ENCODE measurements at places on chromosomes 1 and 21.

DNA sequence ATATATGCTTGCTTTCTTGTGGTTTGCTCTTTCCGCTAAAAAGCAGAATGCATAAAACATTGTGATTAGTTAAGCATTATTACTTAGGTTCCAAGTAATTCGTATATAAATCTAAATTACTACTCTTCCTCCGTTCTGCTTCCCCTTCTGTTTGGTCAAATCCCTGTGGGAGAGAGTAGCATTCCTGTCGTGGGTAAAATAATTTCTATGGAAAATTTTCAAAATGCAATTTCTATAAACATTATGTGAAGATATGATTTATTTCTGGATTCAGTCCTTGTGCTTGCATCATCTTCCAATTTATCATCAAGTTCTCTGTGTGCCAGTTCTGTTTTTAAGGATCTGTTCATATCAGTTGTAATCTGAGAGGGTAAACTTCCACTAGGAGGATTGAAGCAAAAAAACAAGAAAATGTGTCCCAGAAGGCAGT lies 7.2 kb upstream of the WARS2 start:
- no peak for DNase-seq

- DNase-seq = no peak
Measured at GRCh38 chr1:228018961-228019721, 12.3 kb downstream of the WNT3A start.

DNA sequence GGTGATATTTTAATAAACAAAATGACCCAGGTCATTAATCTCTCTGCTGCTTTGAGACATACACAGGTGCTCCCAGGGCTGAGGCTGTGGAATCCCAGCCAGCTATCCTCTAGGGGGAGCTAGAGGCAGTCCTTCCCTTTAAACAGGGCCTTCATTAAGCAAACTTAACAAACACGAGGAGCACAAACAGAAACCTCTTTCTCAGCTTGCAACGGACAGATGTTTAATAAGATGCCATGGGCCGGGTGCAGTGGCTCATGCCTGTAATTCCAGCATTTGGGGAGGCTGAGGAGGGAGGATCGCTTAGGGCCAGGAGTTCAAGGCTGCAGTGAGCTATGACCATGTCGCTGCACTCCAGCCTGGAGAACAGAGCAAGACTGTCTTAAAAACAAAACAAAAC lies 106.7 kb downstream of the HIVEP3 start:
- DNase-seq = no peak

DNA sequence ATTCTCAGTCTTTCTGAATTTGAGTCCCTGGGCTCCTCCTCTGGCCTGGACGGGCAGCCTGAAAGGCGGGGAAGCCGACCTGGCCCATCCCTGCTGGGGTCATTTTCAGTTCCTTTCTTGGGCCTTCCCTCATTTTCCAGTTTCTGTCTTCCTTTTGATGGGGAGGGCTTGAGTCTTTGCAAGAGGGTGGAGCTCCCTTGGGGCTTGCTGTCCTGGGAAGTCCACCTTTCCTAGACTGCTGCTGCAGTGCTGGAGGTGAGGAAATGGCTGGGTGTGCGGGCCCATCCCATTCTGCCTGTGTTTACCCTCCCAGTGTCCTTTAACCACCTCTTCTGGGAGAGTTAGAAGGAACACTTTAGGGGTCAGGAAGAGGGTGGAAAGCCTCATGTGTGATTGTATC lies 40.4 kb upstream of the SYNC start:
- no peak for DNase-seq

- no peak for DNase-seq
Measured at GRCh38 chr1:110430366-110430765, 20.6 kb upstream of the PROK1 start.

GRCh38 chr1:110152133-110152785 lies 2.0 kb downstream of the SLC6A17 start:
- DNase-seq = no peak

DNA sequence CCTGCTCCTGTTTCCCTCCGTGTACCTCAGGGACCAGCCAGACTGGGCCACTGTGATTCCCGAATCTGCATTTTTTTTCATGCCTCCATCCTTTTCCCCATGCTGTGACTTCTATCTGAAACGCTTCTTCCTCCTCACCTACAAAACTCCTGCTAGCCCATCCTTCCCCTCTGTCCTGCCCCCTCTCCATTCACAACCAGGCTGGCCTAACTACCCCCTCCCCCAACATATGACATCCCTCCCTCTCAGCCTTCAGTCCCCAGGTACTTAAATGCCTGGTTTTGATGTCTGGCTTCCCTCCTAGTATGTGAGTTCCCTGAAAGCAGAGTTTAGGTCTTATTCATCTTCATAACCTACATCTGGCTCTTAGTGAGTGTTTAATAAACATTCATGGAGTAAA lies 82.7 kb downstream of the TAS1R2 start:
- no peak for DNase-seq

- no peak for DNase-seq
Measured at GRCh38 chr1:119227456-119227855, 87.0 kb upstream of the WARS2 start.

DNA sequence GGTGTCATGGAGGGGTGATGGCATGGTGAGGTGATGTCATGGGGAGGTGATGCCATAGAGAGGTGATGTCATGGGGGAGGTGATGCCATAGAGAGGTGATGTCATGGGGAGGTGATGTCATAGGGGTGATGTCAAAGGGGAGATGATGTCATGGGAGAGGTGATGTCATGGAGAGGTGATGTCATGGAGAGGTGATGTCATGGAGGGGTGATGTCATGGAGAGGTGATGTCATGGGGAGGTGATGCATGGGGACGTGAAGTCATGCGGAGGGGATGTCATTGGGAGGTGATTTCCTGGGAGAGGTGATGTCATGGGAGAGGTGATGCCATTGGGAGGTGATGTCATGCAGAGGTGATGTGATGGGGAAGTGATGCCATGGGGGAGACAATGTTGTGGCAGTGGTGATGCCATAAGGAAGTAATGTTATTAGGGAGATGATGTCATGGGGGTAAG lies 92.1 kb upstream of the C1orf174 start:
- DNase-seq = no peak

- DNase-seq = no peak
Measured at GRCh38 chr1:114831276-114831994, 23.2 kb upstream of the SYCP1 start.

GRCh38 chr1:53371121-53371666 lies 43.3 kb upstream of the LRP8 start:
- DNase-seq = no peak

- no peak for DNase-seq
Measured at GRCh38 chr1:105437847-105438246, 1618.6 kb upstream of the PRMT6 start.

GRCh38 chr1:152024223-152024622 lies 12.6 kb downstream of the S100A11 start:
- no peak for DNase-seq

GRCh38 chr1:64743954-64744491 lies 852 bp upstream of the RAVER2 start:
- no peak for DNase-seq

DNA sequence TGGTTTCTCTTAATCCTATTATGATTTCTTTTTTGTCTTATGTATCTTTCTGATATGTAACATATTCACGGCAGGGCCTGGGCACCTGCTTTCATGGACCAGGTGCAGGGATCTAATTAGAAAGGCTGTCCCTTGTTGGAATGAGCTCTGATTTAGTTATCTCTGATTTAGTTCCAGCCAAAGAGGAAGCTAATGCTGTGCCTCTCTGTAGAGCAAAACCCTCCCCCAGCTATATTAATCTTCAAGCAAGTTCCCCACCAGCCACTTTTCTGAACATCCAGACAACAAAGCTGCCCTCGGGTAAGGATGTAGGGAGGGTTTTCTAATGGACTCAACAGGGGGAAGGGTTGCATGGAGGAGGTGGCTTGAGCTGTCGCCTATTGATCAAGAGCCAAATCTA lies 6.1 kb downstream of the TSACC start:
- DNase-seq = no peak

DNA sequence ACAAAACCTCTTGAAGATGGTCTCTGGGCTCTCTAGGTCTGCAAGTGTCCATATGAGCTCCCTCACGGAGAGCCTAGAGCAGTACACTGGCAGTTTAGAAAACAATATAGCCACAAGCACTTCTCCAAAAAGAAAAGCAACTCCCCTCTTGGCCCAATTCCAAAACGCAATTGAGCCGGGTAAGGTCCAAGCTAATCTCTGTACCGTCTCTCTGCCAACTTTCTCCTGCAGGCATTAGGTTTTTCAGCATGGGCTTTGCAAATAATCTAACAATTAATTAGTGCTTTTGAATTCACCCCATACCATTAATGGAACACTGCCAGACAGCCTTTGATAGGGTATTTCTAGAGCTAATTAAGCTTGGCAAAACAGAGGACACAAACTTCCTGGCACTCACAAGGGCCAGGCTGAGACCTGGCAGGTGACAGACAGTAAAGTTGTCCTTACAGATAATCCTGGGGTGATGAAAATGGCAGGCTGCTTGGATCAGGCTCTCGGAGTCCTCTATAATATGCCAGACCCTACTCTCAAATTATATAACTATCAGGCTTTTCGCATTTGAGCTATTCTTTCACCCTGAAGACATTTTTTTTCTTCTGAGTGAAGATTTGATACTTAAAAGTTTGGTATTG lies 39.8 kb downstream of the TGFBR3 start:
- DNase-seq = no peak

DNA sequence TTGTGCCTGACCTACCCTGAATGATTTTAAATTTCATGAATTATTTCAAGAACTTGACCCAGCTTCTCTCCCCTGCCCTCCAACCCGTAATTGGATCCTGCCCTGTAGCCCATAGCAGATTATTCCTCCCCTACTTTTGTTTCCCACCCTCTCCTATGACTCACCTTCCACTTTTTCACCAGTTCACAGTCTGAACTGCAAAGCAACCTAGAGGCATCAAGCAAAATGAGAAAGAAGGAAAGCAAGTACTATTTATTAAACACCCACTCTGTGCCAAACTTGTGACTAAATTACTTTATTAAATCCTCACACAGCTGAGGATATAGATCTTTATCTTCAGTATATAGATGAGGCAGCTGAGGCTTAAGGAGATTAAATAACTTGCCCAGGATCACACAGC lies 20.7 kb upstream of the IKBKE start:
- DNase-seq = no peak

GRCh38 chr1:229883504-229884200 lies 183.4 kb upstream of the GALNT2 start:
- no peak for DNase-seq

DNA sequence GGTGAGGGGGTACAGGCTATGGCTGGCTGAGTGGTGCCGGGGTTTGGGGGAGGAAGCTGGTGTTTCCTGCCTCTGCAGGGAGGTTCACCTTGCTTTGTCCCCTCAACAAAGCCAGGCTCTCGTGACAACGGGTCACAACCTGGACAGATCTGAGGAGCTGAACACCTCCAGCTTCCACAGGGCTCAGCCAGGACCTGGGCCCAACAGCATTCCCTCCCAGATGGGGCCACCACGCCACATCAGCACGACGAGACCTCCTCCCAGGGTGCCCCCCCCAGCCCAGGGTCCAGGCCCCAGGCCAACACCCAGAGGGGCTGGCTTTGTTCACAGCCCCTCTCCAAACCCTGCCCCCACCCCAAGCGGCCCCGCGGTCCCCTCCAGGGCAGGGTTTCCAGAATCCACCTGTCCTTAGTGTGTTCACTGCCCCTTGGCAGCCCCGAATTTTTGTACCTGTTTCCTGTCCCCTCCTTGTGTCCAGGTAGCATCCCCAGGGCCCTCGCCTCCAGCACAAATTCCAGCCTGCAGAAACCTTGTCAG lies 34.7 kb downstream of the UBE2G2 start:
- no peak for DNase-seq

DNA sequence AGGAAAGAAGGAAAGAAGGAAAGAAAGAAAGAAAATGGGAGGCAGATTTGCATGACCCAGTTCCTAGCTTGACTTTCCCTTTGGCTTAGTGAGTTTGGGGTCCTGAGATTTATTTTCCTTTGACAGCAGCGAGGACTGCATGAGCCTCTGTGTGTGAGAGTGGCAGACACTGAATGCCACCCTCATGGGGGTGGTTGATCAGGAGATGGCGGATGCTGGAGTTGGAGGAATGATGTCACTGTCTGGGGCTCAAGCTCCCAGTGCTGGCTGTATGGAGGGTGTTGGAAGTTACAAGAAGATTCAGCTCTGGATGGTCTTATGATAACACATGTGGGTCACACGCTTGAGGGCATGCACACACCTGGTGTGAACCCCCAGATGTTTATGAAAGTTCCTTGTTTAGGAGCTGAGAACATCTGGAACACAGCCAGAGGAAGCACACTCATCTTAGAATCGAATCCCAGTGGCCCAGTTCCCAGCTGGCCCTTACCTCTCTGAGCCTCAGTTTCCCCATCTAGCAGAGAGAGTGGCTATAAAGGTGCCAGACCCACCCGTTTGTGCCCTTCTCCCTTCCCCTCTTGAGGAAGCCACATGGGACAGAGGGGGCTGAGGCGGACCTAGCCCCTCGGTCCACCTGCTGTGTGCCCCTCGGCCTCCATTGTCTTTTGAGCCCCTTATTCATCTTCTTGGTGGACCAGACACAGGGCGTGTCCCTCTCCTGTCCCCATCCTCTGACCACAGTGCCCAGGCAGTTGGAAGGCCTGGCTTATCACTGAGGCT lies 5.7 kb downstream of the PADI4 start:
- no peak for DNase-seq

- no peak for DNase-seq
Measured at GRCh38 chr1:12627296-12627695, 9.3 kb upstream of the DHRS3 start.

Measured in stimulated activated CD8-positive, alpha-beta memory T cell treated with anti-CD3 and anti-CD28 coated beads, Interleukin-7, amount 100 ng/mL, for 48 hours (primary cell).